ENCODE measurements at places on chromosomes 7 and 10.

GRCh38 chr7:137920637-137921399 lies 74.0 kb upstream of the DGKI start:
- DNase-seq: no peak

GRCh38 chr7:52525772-52526341 lies 509.6 kb upstream of the POM121L12 start:
- DNase-seq: no peak

DNA sequence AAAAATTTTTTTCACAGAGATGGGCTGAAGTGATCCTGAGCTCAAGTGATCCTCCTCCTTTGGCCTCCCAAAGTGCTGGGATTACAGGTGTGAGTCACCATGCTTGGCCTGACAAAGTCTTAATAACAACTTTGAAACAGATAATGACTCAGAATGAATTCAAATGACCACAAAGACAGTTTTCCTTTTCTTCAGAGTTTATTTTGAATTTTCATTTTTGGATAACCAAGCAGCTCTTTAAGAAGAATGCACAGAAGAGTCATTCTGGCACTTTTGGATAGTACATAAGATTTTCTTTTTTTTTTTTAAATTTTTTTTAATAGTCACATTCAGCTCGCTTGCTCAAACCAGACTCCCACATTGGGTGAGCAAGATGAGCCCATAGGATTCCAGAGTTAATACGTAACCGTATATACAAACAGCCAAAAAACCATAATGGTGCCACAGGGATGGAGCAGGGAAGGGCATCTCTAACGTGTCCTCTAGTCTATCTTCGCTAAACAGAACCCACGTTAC lies 43.0 kb upstream of the NMT2 start:
- no peak for DNase-seq

DNA sequence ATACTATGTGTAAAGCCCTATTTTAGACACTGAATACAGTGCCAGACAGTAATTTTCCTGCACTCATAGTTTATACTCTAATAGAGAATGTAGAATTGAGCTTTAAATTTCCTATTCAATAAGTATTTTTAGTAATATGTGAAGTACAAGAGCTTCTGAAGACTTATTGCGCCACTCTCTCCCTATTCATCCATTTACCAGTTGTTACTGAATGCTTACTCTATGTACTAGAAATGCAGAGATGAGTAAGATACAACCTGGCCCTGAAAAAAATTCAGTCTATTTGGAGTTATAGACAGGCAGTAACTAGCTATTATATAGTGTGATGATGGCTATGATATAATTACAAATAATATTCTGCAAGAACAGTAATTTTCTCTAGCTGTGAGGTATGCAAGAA lies 98.8 kb downstream of the ADK start:
- DNase-seq: no peak

DNA sequence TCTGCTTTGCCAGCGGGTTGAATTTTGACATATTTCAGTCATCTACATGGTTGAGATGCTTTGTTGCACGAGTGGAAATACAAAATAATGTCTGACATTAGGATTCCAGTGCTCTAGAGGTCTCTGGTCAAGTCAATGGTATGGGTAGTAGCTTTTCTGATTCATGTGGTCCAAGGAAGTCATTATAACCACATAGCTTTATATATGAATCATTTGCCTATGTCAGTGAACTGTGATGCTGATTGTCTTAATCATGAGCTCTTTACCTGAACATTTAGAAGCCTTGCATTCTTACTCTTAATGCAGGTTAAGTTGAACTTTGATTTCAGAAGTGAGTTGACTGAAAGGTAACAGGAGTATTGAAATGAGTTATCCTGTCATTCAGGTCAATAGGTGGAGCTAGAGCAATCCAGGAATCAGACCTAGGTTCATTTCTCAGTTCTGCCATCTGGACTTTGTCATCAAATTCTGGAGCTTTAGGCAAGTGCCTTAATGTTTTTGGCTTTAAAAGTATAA lies 3.3 kb downstream of the MAPK8 start:
- DNase-seq: no peak

DNA sequence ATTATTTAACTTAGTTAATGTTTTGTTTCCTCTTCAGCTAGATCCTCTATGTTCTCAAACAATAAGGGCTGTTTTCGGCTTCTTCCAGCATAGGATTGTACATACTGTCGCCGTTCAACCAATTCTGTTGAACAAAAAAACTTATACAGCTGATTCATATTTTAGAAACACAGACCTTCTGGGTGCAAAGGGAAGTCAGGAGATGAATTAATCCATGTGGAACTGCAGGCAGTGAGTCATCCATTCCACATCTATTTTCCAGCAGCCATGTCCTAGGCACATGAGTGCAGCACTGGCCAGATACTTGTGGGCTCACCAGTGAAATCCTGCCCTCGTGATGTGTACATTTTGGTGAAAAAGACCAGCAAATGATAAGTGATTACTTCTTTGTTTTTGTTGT lies 163.2 kb downstream of the JAZF1 start:
- no peak for DNase-seq

DNA sequence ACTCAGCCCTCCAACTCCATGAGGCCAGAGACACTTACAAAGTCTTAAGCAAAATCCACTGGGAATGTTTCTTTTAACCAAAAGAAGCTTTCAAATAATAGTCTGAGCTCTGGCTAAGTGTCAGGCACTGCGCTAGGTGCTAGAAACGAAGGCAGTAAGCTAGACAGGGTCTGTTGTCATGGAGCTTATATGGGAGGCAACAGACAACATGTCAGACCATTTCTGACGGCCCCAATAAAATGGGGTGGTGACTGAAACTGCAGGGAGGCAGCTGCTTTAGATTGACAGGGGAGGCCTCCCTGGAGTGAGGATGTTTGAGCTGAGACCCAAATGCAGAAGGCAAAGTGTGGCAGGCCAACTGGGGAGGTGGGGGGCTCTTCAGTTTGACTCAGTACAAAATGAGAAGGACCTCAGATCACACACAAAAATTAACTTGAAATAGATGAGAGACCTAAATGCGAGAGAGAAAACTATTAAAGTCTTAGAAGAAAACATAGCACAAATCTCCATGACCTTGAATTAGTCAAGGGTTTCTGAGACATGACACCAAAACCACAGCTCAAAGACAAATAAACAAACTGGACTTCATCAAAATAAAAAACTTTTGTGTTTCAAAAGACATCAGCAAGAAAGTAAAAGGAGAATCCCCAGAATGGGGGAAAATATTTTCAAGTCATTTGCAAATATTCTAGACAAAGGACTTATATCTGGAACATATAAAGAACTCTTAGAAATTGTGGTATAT lies 40.6 kb downstream of the SH3PXD2A start:
- DNase-seq: no peak

DNA sequence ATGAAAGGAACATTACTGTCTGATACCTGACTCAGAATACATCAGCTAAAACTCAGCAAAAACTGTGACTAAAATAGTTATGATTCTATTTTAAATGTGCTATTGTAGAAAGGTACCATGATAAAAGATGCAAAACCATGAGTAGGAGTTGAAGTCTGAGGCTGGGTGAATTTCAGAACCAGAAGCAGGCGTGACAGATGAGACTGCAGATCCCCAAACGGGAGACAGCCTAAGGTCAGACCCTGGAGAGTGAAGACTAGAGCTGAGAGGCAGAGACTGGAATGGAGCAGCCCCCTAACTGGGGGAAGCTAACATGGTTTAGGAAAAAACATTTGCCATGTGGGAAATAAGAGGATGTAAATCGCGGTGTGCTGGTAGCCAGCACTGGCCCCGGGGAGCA lies 275.8 kb downstream of the POM121L12 start:
- DNase-seq: no peak

DNA sequence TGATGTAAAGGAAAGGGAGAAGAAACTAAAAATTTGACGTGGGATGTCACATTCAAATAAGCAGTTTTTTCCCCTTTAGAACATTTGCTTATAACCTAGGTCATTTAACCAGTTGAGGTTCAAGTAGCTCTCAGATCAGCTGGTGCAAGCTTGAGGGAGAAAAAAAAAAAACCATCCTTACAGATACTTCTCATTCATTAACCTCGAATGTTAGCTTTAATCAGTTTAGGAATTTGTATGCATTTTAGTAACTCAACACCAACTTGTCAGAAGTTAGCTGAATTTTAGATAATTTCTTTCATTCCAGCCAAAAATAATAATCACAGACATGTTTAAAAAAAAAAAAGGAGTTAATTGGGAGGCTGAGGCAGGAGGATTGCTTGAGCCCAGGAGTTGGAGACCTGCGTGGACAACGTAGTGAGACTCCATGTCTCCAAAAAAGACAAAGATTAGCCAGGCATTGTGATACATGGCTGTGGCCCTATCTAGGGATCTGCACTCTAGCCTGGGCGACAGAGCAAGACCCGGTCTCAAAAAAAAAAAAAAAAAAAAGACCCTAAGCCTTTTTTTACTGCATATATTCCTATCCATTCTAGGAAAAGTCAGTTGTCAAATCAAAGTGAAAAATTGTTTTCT lies 46.2 kb downstream of the BMPR1A start:
- DNase-seq: no peak

GRCh38 chr7:37675749-37676148 lies 7.8 kb upstream of the GPR141 start:
- no peak for DNase-seq

GRCh38 chr10:132328738-132329137 lies 3.3 kb upstream of the LRRC27 start:
- DNase-seq: no peak

- DNase-seq: no peak
These were observed 216.2 kb upstream of the HABP2 start for GRCh38 chr10:113336549-113337130.

DNA sequence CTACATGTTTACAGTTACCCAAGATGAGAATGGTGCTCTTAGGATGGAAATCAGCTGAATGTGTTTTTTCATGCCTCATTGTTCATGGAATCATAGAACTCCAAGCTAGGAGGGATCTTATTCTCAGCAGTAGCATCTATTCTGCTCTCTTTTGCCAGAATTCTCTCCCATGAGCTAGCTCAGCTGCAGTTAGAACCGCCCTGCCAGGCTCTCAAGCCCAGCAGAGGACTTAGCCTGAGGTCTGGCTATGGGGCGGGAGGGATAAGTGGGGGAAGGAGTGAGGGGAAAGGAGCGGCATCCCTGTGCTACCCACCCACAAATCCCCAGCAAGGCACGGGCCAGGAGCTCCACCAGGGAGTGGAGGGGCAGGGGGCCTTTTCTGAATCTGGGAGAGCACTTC lies 120.7 kb upstream of the PLXNA4 start:
- DNase-seq: no peak

- DNase-seq: peak; percentile 66
These were observed 53.6 kb upstream of the NRF1 start for GRCh38 chr7:129557686-129558481.

DNA sequence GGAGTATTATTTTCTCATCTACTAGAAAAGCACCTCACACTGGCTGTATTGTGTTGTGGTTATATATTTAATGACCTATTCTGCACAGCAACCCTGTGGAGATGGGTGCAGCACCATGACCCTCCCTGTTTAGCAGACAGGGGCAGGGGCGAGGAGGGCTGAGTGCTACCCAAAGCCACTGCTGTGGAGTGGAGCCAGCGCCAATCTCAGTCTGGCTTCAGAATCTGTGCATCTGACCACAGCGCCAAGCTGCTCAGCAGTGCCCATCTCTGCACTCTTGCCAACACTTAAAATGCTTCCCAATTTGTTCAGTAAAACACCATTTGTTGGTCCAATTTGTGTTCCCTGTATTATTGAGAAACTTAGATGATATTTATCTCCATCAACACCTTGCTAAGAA lies 239.1 kb downstream of the ZMYND11 start:
- DNase-seq: no peak

DNA sequence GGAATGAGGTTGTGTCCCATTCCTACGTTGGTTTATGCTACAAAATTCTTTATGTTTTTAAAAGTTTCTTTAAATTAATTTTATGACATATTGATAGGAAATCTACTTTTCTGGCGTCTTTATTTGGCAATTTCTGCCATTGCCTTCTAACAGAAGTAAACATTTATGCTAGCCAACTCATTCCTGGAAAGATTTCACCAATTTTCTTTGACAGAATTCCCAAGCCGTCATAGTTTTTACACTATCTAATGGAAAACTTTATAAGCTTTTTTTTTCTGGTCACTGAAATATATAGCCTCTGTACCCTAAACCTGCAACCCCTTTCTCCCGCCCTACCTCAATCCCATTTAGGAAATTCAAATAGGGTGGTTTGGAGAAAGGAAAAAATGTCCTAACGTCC lies 6.1 kb upstream of the TCAF1 start:
- DNase-seq: no peak

GRCh38 chr7:125061-125475 lies 67.3 kb upstream of the FAM20C start:
- DNase-seq: no peak

- no peak for DNase-seq
These were observed 103.5 kb downstream of the SND1 start for GRCh38 chr7:127755521-127755920.

GRCh38 chr7:138169441-138169851 lies 93.2 kb downstream of the AKR1D1 start:
- peak; percentile 41 for DNase-seq

- no peak for DNase-seq
These were observed 3.9 kb downstream of the FBXW4 start for GRCh38 chr10:101691081-101691480.

GRCh38 chr10:24259365-24260130 lies 50.6 kb downstream of the KIAA1217 start:
- DNase-seq: no peak

GRCh38 chr7:25759748-25760147 lies 392.2 kb upstream of the NFE2L3 start:
- peak; percentile 13 for DNase-seq

DNA sequence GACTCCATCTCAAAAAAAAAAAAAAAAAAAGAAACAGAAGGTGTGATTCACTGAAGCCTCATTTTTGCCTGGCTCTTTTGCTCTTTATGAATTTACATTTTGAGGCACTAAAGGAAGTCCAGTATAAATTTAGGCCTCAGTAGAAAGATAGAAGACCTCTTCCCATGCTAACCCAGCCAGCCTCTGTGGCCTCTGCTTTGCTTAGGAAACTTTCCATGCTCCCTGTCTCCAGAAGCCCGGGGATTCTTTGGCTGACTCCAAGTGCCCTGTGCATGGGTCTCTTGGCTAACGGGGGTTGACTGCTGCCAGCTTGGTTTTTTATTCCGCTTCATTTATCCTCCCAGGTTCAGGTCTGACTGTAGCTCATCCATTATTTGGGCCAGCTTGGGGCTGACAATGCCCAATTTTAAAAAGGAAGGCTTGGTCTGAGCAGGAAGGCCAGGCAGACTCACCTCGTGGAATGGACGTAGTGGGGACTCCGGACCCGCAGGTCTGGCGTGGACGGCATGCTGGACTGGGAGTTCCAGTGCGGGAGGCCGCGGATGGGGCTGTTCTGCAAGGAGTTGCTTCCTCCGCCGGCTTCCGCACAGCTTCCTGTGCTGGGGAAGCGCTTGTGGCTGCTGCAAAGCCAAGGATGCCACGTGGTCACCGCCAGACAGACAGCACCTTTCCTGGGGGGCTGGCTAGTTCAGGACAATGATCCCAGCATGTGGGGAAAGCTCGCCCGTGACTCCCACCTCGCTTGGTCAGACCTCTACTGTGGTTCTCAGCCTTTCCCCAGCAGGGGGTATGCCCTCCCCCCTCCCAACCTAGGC lies 72.3 kb downstream of the PRPF18 start:
- no peak for DNase-seq

DNA sequence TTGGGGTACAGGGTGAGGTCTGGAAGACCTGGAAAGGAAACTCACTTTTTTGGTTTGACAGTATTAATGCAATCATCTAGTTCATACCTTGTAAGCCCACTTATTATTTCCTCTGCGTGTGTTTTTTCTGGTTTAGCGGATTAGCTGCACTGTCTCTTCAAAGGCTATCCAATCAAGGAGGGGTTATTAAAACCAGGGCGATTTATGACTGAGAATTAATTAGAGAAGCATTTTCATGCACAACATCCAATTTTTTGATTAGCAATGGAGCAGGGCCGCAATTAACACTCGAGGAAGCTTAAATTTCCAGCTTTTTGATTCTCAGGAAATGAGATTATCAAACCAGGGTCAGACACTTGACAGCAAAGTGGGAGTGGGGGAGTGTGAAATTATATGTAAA lies 248.9 kb downstream of the EXOC4 start:
- no peak for DNase-seq
